ENCODE measurements at places on chromosomes 2 and 18.
A peak's percentile ranks its signal among the peaks of the same experiment; 100 is the strongest.

DNA sequence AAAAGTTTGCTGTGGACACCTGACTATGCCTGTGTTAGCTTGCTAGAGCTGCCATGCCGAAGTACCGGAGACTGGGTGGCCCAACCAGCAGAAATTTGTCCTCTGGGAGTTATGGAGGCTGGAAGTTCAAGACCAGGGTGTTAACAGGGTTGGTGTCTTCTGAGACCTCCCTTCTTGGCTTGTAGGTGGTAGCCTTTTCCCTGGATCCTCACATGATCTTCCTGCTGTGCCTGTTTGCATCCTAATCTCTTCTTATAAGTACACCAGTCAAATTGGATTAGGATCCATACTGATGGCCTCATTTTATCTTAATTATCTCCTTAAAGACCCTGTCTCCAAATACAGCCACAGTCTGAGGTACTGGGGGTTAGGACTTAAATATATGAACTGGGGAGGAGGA, 845 bp downstream of the TMEM177 start:
- DNase-seq, result no peak

DNA sequence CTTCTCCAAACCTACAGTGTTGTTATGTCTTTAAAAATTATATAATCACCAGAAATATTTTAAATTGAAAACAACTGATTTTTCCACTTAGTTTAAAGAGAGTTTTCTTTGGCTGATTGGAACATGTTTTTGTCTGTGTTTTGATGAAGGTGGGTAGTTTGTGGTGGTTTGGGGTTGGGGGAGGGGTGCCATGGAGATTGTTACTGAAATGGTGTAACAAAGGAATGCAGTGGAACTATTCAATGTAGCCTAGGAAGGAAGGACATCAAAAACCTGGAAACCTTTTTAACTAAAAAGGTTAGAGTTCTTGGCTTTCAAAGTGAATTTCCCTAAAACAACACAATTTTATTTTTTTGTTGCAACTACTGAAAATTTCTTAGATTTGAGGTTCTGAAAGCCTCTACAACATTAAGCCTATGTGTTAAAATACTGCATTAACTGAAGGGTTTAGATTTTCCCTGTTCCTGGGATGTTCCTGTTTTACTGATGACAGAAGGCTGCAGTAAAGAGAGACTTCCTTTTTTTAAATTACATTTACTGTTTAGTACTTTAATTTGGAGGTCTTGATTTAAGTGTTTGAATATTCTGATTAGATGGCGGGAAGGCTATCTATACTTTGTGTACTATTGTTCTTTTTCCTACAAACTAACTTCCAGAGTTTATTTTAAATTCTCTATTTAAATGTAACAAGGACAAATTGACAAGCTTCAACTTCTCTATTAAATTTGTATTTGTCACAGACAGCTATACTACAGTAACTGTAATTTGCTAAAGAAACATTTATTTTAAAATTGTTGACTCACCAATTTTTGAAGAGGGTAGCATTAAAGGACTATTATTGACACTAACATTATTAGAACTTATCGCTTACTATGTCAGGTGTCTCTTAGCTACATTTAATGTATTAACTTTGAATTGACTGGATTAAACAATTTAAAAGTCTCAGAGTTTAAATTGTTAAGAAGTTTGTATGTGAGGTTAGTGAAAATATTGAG, 87.7 kb downstream of the LIMS1 start:
- no peak for DNase-seq

- no peak for DNase-seq
Observed at GRCh38 chr2:11079136-11079824, 76.0 kb upstream of the SLC66A3 start.

DNA sequence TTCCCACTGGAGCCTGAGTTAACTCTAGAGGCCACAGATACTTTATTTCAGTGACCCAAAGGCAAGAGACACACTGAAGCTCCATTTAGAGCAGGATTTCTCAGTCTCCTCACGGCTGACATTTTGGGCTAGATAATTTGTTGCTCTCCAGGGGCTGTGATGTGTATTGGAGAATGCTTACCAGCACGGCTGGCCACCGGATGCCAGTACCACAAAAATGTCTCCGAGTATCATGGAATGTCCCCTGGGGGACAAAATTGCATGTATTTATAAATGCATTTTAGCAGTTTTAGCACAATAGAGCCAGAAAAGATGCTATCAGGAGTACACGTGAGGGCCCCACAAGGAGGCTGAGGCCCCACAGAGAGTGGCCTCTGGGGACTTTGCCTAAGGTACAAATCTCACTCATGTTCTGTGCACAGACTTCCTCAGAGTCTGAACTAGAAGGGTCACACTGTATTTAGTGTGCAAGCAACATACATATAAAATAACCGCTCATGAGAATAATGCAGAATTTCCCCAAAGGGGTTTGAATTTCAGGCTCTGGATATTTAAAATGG, 20.5 kb upstream of the DCC start:
- DNase-seq, result peak; percentile 9

GRCh38 chr2:168499500-168499899, 43.4 kb downstream of the CERS6 start:
- DNase-seq, result no peak

GRCh38 chr2:25397777-25398176, 56.1 kb upstream of the DNMT3A start:
- no peak for DNase-seq

GRCh38 chr18:79068937-79069716, at the start of gene ATP9B:
ATP9B (plus strand) TSS chr18:79069394; CDS start chr18:79069411, 17 bp downstream.
- peak; percentile 91 for DNase-seq

DNA sequence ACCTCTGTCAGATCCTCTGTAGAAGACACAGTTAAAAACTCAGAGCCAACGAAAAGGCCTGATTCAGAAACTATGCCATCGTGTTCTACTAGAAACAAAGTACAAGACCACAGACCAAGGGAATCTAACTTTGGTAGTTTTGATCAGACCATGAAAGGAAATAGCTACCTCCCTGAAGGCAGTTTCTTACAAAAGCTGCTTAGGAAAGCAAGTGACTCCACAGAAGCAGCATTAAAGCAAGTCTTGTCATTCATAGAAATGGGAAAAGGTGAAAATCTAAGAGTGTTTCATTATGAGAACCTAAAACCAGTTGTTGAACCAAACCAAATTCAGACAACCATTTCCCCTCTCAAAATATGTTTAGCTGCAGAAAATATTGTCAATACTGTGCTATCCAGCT, 58.2 kb downstream of the FSIP2 start:
- no peak for DNase-seq

DNA sequence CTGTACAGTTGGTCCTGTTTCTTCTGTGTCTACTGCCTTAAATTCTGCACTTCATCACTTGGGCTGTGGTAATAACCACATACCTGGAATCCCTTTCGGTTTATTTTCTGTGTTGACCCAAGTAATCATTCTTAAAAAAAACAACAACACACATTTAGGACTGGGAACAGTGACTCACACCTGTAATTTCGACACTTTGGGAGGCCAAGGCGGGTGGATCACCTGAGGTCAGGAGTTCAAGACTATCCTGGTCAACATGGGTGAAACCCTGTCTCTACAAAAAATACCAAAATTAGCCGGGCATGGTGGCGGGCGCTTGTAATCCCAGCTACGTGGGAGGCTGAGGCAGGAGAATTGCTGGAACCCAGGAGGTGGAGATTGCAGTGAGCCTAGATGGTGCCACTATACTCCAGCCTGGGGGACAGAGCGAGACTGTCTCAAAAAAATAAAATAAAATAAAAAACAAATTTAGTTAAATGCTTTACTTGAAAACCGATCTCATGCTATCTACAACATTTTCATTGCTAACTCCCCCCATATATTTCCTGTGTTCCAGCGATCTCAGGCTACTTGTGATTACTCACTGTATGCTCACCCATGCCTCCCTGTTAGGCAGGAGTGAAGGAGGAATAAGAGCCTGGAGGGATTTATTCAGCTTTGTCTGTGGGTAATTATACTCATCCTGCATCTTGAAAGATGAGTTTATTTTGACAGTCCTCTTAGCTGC, 18.2 kb downstream of the ACSL3 start:
- peak; percentile 83 for DNase-seq

- no peak for DNase-seq
Observed at GRCh38 chr18:13548106-13548819, 178.1 kb downstream of the FAM210A start.

- DNase-seq, result no peak
Observed at GRCh38 chr2:233411162-233411561, 56.9 kb downstream of the DGKD start.

DNA sequence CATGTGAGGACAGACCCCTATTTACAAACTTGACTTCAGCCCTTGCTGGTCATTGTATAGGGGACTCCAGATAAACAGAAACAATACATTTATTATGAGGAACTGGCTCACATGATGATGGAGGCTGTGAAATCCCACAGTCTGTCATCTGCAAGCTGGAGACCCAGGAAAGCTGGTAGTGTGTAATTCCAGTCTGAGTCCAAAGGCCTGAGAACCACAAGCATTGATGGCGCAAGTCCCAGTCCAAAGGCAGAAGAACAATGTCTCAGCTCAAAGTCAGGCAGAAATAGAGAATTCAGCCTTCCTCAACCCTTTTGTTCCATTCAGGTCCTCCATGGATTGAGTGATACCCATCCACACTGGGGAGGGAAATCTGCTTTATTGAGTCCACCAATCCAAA, 28.1 kb upstream of the SPP2 start:
- no peak for DNase-seq

GRCh38 chr2:216745453-216745852, 50.1 kb upstream of the IGFBP5 start:
- no peak for DNase-seq

DNA sequence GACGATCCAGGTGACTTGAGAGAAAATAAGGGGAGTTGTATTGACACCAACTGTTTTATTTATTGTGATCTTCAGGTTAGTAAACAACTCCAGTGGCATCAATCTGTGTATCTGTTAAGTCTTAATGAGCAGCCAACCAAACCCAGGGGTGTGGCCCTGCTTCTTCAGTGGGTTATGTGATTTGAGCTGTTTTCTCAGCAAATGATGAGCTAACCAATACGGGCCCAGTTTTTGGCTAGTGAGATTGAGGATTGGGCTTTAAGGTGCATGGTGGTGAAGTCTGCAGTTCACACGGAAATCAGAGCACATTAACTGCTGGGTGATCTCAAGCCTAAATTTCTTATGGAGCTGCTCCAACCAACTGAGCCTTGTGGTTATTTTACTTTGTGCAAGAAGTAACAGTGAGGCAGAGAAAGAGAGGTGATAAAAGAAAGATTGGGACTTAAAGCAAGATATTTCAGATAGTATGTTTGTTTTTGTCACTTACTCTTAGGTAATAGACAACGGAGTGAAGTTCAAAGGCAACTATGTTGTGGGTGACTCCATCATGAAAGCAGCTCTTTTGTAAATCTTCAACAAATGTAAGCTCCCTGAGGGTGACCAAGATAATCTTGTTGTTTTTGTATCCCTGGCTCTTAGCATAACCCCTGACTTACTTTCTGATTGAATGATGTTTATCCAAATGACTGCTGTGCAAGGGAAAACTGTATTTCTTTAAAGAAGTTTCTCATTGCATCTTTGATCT, 2.4 kb downstream of the MTCL1 start:
- DNase-seq, result peak; percentile 71

- peak; percentile 26 for DNase-seq
Observed at GRCh38 chr2:134167015-134167414, 86.9 kb upstream of the MGAT5 start.

- no peak for DNase-seq
Observed at GRCh38 chr2:37342591-37343220, 1.7 kb upstream of the QPCT start.

DNA sequence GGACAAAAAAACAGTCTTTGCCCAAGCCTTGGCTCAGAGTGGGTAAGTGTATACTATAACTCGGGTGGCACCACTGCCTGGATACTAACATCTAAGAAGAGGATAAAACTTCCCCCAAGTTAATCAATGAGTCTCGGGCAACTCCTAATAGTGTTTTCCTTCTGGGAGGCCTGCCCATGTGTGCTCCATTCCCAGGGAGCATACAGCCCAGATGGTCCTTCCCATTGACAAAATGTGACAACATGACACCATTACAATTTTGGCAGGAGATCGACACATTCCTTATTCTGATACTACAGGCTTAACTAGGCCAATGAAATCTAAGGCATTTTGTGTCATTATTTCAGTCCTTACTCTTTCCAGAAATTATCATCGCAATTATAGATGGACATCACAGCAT, 52.7 kb upstream of the CRIM1 start:
- DNase-seq, result no peak

GRCh38 chr2:202064171-202064880, 8.7 kb upstream of the KIAA2012 start:
- DNase-seq, result peak; percentile 60

- DNase-seq, result no peak
Observed at GRCh38 chr2:51720826-51721225, 688.9 kb upstream of the NRXN1 start.

GRCh38 chr2:173286153-173286809, 68.4 kb upstream of the CDCA7 start:
- no peak for DNase-seq

DNA sequence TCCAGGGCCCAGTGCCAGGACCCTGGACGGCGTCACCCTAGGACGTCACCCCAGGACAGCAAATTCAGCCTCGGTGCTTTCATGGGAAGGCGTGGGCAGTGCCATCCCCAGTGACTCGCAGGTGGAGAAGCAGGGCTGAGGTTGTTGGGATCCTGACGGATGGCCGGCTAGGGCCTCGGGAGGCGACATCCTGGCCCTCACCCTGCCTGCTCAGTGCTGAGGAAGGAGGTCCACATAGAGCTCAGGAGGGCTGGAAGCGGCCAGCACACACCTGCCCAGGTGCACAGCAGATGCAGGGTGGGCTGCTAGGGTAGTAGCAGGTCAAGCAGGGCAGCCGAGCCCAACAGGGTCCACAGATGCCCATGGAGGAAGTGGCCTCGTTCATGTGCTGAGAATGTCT, 482.0 kb upstream of the SALL3 start:
- no peak for DNase-seq

GRCh38 chr2:54052825-54053718, 62.3 kb upstream of the ACYP2 start:
- DNase-seq, result peak; percentile 29

DNA sequence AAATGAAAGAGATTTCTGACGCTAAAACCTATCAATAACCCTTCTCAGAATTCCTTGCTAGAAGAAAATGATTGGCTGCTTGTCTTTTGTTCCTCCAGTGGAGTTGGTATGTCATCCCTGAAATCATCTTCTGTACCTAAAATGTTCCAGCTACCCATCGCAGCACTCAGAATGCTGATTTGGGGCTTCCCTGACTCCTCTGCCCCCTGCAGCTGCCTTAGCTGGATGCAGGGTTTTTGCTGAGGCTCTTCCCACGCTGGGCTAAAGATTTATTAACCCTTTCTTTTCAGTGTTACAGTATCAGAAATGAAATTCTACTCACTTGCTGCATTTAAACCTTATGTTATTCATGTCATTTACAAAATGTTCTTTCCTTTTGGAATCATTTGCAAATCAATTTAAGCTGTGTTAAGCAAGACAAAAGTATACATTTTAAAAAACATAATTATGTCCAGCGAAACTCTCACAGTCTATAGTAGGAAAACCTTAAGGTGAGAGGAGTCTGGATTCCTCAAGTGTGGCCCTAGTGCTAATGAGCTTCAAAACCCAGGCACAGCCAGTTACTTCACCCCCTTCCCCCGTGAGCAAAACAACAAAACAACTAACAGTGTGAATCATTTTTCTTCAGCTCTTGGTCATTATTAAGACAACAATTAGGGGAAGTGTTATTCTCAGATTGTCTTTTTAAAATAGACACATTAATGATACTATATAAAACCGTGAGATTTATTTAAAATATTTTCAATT, 32.8 kb downstream of the PKP4 start:
- DNase-seq, result no peak

Measured in M059J (cell line).